ENCODE measurements at places on chromosomes 13 and 19.

DNA sequence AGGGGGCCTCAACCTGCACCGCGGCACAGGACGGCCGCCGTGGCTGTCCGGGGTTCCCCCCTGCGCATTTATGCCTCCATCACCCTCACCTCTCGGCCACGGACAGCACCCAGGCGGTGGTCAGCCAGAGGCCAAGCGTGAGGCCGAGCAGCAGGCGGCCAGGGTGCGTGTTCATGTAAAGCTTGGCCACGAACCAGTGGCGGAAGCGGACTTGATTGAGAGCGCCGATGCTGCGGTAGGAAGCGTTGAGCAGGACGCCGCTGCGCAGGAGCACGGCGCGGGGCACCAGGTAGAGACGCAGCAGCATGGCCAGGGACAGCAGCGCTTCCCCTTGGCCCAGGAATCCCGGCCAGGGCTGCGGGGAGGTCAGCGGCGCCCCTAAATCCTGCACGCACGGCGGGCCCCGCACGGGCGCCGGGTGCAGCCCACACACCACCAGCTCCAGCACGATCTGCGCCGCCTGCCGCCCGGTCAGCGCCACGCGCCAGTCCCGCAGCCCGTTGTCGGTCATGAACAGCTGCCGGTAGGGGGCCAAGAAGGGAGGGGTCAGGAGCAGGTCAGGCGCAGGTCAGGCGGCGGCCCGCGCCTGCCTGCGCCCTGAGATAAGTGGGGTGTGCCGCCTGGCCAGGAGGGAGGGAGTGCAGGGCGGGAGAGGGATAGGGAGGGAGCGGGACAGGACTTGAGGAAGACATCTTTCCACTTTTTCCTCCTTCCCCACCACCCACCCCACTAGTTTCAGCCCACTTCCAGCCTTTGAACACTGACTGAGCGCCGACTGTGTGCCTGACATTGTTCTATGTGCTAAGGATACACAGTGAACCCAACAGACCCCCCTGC, 6.5 kb downstream of the KCNN4 start:
- no peak overlapping the region for H3K27ac ChIP-seq
- no peaks in the 10 kb centered on the region for H3K27me3 ChIP-seq
- no peak for DNase-seq
- peaks cover 52% of the 10 kb centered on the region for H3K4me1 ChIP-seq

GRCh38 chr13:102192858-102193257, 209.0 kb downstream of the FGF14 start:
- no peak for DNase-seq
- no peak overlapping the region for H3K27ac ChIP-seq
- no peaks in the 10 kb centered on the region for H3K36me3 ChIP-seq
- H3K27me3 ChIP-seq = no peaks in the 10 kb centered on the region
- no peak overlapping the region for H3K4me3 ChIP-seq
- no peaks in the 10 kb centered on the region for H3K4me1 ChIP-seq

- no peak overlapping the region for H3K27ac ChIP-seq
- no peak for DNase-seq
- no peaks in the 10 kb centered on the region for H3K4me1 ChIP-seq
- no peak overlapping the region for H3K4me3 ChIP-seq
- H3K36me3 ChIP-seq = no peaks in the 10 kb centered on the region
Measured at GRCh38 chr13:35930665-35931631, 200.2 kb downstream of the DCLK1 start.

DNA sequence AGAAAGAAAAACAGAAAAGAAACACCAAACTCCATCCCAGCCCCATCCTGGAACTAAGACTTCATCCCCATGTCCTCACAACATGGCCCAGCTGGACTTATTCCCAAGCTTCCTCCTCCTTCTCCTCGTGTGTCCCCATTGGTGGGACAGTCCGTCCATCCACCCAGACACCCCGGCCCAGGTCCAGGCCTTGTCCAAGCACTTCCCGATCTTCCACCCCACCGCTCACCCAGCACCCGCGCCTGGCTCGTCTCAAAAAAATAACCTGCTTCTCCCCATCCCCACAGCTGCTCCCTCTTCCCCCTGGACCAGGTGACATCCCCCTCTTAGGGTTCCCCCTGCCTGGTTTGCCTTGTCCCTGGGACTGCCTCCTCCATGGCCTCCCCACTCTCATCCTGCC, 1.4 kb upstream of the FCER2 start:
- no peak for DNase-seq
- H3K4me3 ChIP-seq = no peak overlapping the region
- H3K27ac ChIP-seq = no peak overlapping the region
- peaks cover 29% of the 10 kb centered on the region for H3K27me3 ChIP-seq
- H3K4me1 ChIP-seq = peaks cover 25% of the 10 kb centered on the region
- H3K36me3 ChIP-seq = no peaks in the 10 kb centered on the region

All from activated CD4-positive, alpha-beta T cell treated with anti-CD3 and anti-CD28 coated beads, Interleukin-2, amount 10 ng/mL, durations not matched to agents 24 days and 14 days (primary cell).